Effector CD4-positive, alpha-beta T cell (primary cell): ENCODE measurements at places on chromosomes 13 and 19.

GRCh38 chr19:13859361-13859880, 17.5 kb upstream of the NANOS3 start:
- no peak for DNase-seq

GRCh38 chr13:44812818-44813217, 176.5 kb downstream of the NUFIP1 start:
- no peak for DNase-seq

DNA sequence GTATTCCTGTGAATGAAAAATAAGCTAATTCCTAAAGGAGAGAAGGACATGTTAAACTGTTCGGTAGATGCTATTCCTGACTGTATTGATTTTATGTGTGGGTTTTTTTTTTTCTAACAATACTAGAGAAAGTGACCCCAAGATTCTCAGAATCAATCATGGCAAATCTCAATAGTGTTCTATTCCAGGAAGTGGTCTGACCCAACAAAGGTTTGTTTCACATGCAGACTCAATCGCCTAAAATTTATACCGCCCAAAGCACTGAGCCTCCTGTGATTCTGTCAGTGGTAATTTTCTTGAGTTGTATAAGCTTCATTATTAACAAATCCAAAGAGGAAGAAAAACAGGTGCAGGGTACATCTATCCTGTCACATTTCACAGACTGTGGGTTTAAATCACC, 293.7 kb downstream of the SUCLA2 start:
- no peak for DNase-seq

DNA sequence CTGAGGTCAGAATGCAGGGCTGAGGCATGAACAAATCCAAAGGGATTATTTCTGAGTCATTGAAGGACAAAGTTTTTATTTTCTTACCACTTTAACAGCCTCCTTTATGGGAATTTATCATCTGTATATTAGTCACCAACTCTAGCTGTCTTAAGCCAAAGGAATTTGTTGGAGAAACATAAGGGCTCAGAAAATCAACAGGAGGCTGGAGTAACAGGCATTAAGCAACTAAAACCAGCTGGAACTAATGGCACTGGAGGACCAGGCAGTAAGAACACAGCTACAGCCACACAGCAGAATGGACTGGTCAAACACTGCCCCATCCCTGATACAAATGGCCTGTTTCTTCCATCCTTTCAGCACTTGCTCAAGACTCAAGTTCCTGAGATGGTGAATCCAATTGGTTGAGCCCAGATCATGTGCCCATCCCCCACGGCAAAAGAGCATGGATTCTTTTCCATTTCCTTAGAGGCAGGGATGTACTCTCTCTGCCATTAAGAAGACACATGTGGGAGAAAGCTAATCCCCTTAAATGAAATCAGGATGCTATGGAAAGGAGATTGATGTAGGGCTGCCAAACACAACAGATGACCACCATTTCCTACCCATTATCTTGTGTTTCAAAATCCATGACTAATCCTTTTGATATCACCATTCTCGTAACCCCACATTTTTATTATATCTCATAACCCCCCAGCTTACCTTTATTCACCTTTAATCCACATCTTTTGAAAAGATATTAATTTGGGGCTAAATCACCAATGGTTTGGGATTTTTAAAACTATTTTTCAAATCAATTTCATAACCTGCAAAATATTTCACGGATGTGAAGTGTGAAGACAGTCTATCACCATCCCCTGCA, 157.0 kb upstream of the FNDC3A start:
- no peak for DNase-seq

DNA sequence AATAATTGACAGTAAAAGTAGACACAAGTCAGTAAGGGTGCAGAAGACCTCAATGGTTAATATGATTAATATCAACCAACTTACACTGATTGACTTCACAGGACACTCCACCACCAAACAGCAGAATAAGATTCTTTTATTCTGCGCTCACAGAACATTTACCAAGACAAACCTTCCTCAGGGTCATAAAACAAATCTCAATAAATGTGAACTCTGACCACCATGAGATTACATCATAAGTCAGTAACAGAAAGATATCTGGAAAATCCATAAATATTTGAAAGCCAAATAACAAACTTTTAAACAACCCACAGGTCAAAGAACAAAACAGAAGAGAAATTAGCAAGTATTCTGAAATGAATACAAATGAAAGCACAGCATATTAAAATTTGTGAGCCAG, 99.7 kb downstream of the SPACA7 start:
- DNase-seq, result no peak

DNA sequence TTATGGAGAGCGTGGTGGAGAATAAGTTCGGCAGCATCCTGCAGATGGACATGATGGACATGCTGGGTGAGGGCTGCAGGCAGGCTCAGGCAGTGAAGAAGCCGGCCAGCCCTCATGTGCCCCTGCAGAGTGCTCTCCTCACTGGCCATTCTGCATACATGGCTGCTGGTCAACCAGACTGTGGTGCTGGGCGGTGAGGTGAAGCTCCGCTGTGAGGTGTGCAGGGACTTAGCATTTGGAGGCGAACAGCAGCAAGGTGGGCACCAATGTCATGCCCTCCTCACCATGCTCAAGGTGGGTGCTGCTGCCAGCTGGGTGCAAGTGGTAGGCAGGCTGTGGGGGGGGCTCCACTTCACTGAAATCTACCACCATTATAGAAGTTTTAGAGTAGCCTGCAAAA, 5.7 kb upstream of the ZNF492 start:
- DNase-seq, result no peak

DNA sequence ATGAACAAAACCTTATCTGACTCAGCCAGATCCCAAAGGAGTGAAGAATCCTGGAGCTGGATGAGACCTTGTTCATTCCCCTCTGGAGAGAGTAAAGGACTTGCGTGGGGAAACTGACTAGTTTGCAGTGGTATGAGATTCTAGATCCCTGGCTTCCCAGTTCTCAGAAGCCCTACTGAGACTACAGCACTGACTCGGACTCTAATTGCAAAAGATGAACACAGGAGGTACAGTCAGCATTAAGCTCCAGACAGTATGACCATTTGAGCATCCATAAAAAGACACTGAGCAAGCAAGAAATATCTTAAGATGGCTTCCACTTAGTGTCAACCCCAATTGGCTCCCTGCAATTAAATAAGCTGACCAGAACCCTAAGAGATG, 6.8 kb downstream of the ZC3H4 start:
- DNase-seq, result no peak

DNA sequence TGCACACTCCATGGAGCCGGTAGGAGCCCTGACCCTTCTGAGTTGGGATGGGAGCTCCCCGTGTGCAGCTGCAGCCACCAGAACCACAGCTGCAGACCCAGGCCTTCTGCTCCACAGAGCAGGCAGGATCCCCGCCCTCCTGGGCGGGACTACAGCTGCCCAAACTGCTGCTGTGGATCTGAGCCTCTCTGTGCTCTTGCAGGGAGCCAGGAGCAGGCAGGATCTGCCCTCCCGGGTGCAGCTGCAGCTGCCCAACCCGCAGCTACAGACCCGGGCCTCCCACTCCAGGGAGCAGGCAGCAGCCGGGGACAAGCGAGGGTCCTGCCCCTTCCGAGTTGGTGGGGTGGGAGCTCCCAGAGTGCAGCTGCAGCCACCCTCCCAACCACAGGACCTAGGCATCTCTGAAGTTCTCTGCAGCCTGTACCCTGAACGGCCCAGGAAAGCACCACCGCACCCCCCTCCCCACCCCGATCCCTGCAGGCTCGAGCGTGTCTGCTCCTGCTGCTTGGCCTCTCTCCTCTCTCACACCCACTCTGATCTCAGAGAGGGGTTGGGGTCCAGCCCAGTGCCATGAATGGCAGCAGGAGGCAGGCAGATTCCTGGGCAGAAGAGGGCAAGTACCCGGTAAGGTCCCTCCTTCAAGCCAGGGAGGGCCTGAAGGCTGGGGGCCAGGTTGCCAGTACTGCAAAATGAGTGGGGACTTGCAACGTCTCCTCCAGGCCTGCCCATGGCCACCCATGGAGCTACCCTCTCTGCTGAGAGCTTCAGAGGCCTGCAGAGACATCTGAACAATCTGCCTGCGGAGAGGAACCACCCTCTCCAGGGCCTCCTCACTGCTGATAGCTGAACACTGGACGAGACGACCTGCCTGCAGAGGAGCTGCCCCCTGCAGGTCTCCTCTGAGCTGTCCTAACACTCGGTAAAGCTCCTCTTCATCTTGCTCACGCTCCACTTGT, 16.4 kb upstream of the EMP3 start:
- no peak for DNase-seq

- DNase-seq, result no peak
Measured at GRCh38 chr13:25292301-25292700, 5.0 kb upstream of the MTMR6 start.

DNA sequence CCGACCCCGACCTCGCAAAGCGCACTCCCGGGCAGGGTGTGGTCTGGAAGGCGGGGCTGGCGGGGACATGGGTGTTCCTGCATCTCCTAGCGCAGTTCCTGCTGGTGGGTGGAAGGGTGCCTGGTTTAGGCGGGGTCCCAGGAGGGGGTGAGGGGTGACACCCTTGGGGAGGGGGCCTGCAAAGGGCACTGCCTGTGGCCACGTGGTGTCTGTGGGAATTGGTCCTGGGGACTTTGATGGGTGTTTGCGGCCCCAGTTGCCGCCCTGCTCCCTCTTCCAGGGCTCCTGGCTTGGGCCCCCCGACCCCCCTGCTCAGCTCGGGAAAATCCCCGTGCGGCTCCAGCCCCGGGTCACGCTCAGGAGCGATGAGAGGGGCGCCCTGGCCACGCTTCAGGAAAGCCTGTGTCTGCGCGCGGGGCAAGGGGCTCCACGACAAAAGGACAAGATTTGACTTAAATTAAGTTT, 19.1 kb downstream of the WTIP start:
- no peak for DNase-seq

DNA sequence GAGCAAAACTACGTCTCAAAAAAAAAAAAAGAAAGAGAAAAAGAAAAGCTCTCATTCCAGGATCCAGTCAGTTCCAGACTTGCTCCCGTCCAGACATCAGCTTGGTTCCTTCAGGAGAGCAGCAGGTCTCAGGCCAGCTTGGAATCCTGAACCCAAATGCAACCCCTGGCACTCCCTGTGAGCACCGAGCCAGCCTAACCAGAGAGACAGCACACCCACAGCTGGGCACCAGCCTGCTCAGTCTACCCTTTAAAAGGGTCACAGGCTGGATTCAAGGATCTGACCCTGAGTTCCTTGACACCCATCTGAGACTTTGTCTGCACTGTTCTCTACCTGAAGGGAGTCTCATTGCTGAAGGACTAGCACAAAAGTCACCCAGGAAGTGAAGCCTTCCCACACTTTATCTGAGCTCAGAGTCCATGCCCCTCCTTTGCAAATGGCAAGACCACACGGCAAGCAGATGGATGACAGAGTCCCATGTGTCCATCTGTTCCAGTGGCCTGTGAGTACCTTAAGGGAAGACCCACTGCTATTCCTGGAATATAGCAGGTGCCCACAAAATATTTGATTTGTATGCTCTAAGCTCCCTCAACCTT, 1.4 kb downstream of the PEPD start:
- no peak for DNase-seq

GRCh38 chr13:35785576-35786303, 309.3 kb upstream of the MAB21L1 start:
- DNase-seq, result no peak

DNA sequence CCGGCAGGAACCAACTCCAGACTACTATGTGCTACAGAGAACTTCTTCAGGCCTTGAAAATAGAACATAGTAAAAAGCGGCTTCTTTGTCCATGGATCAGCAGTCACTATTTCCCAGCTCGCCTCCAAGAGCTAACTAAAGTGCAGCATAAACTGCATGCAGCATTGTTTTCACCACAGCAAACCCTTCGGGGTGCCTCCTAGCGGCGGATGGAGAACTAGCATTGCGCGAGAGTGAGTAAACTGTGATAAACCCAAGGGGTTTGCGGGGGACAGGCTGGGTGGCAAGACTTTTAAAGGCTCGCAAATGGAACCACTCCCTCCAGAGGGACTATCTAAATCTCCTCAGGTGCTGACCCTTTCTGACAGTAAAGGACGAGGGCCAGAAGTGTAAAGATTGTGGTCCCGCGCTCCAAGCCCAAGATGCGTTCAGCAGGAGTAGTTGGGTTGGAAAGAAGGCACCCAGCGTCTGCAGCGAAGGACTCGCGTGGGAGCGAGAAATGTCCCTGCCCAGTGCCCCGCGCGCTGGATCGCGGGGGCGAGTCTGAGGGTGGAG, 21.5 kb upstream of the SGCG start:
- no peak for DNase-seq

DNA sequence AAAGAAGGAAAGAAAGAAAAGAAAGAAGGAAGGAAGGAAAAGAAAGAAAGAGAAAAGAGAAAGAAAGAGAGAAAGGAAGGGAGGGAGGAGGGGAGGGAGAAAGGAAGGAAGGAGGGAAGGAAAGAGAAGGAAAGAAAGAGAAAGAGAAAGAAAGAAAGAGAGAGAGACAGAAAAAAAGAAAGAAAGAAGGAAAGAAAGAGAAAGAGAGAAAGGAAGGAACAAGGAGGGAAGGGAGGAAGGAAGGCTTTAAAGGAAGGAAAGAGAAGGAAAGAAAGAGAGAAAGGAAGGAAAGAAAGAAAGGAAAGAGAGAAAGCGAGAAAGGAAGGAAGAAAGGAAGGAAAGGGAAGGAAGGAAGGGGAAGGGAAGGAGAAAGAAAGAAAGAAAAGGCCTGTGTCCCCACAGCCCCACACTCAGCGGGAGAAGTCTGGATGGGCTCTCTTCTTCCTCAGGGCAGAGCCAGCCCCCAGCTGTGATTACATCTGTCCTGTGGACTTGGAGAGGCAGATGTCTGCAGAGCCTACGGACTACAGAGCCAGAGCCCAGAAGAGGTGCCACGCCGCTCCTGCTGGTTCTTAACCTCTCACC, 9.6 kb downstream of the PTPRH start:
- DNase-seq, result no peak

DNA sequence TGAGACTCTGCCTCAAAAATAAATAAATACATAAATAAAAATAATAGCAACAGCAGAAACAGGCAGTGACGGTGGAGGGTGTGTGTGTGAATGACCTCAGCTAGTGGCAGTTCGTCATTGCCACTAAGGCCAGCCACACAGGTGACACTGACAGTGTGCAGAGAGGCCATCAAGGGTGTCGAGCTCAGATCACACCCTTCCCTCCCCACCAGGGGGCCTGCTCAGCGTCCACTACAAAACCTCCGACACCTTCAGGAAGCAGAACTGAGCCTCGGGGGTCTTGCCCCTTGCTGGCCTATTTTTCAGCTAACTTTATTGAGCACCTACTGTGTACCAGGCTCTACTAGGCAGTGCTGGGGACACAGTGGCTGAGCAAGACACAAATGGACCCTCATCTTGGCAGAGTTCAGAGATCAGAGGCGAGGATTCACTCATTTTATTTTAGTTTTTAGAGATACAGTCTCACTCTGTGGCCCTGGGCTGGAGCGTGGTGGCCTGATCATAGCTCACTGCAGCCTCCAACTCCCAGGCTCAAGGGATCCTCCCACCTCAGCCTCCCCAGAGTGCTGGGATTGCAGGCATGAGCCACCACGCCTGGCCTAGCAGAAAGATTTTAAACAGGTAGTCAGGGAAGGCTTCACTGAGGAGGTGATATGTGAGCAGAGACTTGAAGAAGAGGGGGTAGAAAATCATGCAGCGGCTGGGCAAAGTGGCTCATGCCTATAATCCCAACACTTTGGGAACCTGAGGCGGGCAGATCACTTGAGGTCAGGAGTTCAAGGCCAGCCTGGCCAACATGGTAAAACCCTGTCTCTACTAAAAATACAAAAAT, 30.3 kb upstream of the SEMA6B start:
- no peak for DNase-seq

- no peak for DNase-seq
Measured at GRCh38 chr19:34475026-34475974, 6.3 kb upstream of the WTIP start.

GRCh38 chr13:40477623-40478608, 188.5 kb downstream of the FOXO1 start:
- DNase-seq, result no peak

- DNase-seq, result peak; percentile 40
Measured at GRCh38 chr19:3507371-3508120, 1.4 kb downstream of the FZR1 start.
